Anterior cingulate cortex (tissue), 58 donors: ENCODE measurements at places on chromosomes 1 and 21.

- DNase-seq, result no peak
Observed at GRCh38 chr1:87044840-87045239, 130.4 kb downstream of the HS2ST1 start.

- no peak for DNase-seq
Observed at GRCh38 chr21:32035617-32036016, 162.8 kb downstream of the HUNK start.

DNA sequence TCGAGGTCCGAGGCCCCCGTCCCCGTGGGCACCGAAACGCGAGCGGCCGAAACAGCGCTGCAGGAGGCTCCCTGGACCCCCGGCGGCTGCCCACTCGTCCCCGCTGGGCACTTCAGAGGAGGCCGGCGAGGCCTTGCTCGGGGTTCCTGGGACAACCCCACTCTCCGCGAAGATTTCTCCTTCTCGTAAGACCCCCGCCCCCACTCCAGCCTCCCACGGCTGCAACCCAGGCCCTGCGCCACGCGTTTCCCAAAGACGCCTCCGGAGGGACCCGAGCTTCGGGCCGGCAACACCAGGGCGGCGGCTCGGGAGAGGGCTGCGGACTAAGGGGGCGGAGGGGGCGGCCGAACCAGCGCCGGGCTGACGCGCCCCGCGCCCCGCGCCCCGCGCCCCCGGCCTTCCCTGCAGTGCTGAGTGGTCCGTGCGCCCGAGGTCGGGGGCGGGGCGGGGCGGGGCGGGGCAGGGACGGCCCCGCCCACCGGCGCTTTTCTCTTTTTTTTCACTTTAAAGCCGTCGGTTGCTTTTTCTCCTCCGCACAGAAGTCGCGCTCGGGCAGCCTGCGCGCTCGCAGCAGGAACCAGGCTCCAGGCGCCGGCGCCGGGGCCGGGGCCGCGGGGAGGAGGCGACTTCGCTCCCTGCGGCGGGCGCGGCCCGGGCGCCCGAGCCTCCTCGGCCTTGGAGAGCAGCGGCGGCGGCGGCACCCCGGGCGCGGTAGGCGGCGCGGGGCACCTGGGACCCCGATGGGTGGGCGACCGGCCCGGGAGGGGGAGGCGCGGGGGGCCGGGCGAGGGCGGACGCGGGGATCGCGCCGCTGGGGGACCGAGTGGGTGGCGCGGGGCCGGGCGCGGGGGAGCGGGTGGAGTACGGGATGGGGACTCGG is at the start of gene SPSB1:
SPSB1 (plus strand) TSS at position 534 of the 880 bp plus-strand sequence. CDS start 62,998 bp downstream, outside the sequence.
- peak; percentile 56 for DNase-seq

DNA sequence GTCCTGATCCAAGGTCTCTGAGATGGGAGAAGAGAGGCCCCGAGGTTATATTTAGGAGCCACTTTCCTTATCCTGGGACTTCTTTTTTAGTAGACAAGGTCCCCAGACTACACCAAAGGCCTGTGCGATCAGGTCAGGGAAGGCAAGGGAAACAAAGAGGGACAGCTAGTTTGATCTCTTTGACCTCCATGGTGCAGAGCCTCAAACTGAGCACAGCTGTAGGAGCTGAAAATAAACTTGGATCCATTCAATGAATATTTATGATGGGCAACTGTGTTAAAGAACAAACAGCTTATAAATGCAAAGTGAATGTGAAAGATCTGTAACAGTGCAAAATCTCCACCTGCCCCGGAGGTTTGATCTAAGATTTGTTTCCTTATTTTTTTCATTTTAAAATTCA is 256.6 kb downstream of the DYRK1A start:
- DNase-seq, result no peak

DNA sequence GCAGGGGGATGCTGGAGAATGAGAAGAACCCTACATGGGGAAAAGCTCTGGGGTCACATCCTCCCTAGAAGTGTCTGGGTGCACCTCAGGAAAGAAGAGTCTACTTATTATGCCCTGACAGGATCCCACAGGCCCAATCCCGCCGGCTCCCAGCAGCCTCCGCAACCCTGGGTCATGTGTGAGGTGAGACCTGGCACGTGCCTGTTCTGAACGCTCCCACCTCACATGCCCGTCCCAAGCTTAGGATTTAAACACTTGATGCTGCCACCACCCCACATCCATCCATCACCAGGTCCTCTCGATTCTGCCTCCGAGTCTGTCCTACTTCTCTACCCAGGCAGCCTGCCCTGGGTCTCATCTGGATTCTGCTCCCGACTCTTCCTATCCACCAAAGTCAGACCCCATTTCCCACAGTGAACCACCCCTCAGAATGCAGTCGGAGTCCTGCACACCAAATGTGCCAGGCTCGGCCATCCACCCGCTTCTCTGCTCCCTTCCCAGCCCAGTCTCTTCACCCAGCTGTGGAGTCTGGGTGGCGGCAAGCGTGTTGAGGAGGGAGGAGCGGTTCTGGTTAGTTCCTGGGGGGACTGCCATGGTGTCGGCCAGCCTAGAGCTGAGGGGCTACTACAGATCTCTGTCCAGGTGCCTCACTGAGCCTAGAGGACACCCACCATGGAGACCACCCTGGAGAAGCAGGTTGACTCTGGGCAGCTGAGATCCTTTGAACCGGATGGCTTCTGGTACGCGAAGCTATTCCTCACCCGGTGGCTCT is 23.9 kb downstream of the SLC2A1 start:
- DNase-seq, result no peak

DNA sequence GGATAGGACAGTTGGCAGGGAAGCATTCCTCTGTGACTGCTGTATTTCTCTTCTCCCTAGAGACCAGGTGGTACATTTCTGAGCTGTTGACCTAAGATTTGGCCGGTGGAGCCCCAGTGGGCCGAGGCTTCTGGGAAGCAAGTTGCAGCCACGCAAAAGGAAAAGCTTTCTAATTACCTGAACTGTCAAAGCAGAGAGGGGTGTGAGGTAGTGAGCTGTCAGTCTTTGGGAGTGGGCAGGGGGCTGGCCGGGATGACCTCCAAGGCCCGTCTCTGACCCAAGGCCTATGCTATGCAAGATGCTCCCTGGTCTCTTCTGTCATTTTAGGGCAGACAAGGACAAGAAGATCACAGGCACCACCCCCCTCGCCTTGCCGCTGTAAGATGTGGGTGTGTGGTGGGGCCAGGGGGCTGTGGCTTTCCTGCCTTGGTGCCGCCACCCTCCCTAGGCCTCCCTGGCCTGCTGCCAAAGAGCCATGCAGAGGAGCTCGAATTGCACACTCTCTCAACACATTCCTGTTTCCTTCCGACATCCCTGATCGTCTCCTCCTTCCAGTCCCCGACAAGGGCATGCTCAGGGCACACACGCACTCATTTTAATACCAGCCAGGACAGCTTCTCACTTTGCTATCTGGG is 7.7 kb downstream of the PADI1 start:
- peak; percentile 6 for DNase-seq

GRCh38 chr1:234208351-234208750 is 164.9 kb upstream of the COA6 start:
- no peak for DNase-seq

DNA sequence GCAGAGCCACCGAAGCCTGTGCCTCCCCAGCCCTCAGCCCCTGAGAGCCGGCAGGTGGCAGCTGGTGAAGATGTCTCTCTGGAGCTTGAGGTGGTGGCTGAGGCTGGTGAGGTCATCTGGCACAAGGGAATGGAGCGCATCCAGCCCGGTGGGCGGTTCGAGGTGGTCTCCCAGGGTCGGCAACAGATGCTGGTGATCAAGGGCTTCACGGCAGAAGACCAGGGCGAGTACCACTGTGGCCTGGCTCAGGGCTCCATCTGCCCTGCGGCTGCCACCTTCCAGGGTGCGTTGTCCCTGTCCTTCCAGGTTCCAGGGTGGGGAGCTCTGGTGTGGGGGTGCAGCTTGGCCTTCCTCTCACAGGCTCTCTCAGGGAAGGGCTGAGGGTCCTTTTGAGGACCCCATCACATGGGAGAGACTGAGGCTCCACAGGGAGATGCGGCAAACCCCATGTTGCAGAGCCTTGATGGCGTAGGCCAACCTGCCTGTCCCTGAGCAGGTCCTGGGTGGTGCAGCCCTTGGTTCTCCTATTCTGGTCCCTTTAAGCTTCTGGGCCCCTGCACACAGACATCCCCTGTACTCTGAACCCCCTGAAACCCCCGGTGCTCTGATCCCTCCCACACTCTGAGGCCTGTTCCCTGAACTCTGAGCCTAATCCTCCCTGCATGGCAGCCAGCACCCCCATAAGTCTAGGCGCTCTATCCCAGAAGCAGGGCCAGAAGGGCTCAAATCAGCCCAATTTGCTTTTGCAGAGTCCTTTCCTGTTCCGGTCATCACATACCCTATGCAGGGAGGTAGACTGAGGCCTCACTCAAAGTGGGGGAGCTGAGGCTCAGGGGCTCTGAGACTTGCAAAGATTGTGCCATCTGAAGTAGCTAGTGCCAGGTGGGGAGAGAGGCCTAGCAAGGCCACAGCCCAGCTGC is 88.5 kb downstream of the TRIM11 start:
- no peak for DNase-seq

DNA sequence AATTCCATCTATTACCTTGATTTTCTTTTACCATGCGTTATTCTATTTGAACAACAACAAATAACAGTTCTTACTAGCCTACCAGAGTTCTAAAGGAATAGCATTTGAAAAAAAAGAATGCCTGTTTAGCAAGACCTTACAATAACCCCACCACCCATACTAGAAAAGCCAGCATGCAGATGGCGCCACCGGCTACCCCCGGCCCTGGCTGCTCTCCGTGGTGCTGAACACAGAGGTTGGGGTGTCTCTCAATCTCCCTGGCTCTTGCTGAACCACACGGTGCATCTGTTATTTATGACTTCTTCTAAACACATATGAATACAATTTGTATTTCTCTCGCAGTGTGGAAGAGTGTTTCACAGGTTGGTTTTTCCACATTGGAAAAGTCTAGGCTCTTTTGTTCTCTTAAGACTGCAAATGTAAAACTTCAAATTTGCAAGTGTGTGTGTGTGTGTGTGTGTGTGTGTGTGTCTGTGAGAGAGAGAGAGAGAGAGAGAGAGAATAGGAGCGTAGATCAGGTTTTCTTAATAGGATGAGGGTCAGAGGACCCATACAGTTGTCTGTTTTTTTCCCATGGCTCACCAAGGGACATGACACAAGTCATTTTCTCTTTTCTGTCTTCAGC is 13.6 kb downstream of the GRIK3 start:
- no peak for DNase-seq

- no peak for DNase-seq
Observed at GRCh38 chr1:113981962-113982931, 3.0 kb downstream of the OLFML3 start.

DNA sequence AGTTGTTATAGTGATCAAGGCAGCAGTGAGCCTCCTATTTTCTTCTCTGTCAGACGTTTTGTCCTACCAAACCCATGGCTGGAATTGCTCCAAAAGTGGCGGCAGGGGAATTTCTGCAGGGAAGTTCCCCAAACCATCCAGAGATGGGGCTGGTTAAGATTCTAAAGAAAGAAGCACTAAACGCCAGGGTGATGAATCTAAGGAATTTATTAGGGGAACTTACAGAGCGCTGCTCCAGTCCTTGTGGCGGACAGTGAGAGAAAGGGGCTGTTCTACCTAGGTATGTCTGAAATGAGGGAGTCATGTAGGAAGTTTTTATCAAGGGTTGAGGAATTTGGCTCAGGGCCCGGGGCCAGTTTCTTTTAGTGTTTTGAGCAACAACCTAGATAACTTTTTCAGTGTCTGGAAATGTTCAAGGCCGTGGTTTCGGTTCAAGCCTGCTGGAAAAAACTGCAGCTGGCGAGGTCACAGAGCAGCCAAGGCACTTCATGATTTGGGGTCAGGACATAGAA is 222.4 kb upstream of the B3GALT2 start:
- DNase-seq, result no peak

DNA sequence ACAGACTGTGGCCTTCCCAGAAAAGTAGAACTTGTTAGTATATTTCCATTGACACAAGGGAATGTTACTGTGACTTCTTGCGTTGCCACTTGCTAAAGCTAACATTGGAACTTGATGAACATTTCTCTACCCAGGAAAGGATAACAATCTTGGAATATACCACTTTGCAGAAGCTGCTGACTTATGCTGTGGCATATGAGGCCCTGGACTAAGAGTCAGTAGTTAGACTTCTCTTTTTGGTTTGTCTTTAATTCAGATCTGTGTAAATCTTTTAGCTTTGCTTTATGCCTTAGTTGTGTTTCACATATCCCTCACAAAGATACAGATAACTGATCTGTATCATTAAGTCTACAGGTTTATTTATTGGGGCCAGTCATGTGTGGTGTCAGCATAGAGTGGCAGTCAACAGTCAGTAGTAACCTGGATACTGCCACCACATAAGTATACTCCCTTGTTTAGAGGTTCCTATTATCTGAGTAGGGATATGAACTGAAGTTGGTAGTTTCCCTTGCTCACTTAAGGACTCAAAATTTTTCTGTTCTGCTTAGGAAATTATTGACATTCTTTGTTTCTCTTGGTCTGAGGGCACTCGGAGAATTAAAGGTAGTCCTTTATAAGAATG is 14.7 kb downstream of the RNF2 start:
- no peak for DNase-seq

- DNase-seq, result no peak
Observed at GRCh38 chr21:38494251-38494642, 4.0 kb downstream of the ERG start.

DNA sequence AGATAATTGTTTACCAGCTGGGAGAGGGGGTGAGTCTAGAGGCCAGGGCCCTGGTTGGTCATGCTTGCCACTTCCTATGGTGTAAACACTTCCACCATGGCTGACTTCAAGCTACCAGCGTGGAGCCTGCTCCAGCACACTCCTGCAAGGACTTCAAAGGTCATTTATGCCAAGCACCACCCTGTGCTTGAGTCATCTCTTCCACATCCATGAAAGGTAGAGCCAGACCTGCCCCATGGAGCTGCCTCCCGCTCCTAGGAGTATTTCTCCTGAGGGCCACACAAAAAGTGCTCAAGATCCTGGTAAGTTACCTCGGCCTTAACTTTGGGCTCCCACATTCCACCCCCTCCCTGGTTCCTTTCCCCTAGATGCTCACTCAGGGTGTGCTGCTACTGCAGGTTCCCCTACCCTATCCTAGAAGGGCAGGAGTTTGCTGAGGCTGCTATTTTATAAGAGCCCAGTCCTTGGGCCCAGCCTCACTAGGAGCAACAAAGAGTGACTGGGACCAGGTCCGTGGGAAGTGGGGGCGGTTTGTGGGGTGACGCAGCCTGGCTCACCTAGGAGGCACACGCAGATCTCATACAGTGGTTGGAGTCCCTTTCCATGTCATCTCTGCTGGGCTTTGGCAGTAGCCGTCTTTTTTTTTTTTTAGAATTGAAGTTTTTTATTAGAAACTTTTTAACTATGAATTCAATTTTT is 2.4 kb downstream of the RAB7B start:
- DNase-seq, result no peak
